ENCODE measurements at places on chromosomes 16 and 17.

GRCh38 chr17:80397686-80398085 is 17.3 kb upstream of the ENDOV start:
- no peak for DNase-seq

- no peak for DNase-seq
Observed at GRCh38 chr17:19309701-19310100, 52.8 kb downstream of the B9D1 start.

DNA sequence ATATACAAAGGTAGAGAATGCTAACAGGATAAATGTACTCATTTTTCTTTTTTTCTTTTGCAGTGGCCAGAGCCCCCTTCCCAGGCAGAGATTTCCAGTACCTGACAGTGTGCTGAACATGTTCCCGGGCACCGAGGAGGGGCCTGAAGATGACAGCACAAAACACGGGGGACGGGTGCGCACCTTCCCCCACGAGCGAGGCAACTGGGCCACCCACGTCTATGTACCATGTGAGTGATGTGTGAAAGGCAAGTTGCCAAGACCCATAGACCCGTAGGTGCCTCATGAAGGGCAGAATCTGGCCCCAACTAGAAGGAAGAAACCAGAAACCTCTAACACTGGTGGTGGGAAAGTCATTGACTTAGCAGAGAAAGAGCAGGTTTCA is 1.2 kb downstream of the USB1 start:
- DNase-seq = no peak

- no peak for DNase-seq
Observed at GRCh38 chr17:80768936-80769335, 222.7 kb upstream of the CHMP6 start.

GRCh38 chr16:80618862-80619648 is 78.3 kb downstream of the DYNLRB2 start:
- DNase-seq = no peak

DNA sequence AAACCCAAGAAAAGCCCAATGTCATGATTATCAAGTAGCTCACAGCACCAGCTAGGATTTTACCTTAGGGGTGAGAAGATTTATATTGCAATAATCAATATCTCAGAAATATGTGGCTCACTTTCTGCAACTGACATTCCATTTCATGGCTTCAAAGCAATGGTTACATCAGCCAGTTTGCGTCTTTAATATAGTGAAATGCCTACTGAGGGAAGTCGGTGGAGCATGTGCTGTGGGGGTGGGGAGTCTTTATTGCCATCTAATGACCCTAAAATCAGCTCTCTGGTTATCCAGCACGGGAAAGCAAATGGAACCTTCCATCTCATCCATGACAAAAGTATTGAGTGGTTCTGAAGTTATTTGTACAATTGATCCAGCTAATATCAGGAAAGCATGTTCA is 395.5 kb downstream of the CA10 start:
- DNase-seq = no peak
